Activated CD8-positive, alpha-beta memory T cell treated with anti-CD3 and anti-CD28 coated beads, Interleukin-2, amount 10 ng/mL, durations not matched to agents 7 days and 5 days (primary cell): ENCODE measurements at places on chromosomes 13 and 19. TPM values are rescaled to one million over a fixed set of nuclear protein-coding genes. Genes with fewer than 3 reads are reported as not detected.

- DNase-seq: no peak
- no peaks in the 10 kb centered on the region for H3K27me3 ChIP-seq
- H3K4me3 ChIP-seq: no peak overlapping the region
Observed at GRCh38 chr19:9808855-9809824, 9.7 kb downstream of the FBXL12 start.

- H3K4me3 ChIP-seq: no peak overlapping the region
- no peak for DNase-seq
- no peaks in the 10 kb centered on the region for H3K36me3 ChIP-seq
- no peaks in the 10 kb centered on the region for H3K4me1 ChIP-seq
Observed at GRCh38 chr13:20923272-20923671, 20.7 kb upstream of the XPO4 start.

- H3K4me1 ChIP-seq: peaks cover 12% of the 10 kb centered on the region
- H3K36me3 ChIP-seq: no peaks in the 10 kb centered on the region
- no peak overlapping the region for H3K4me3 ChIP-seq
- no peak for DNase-seq
Observed at GRCh38 chr19:43789029-43789428, 8.3 kb upstream of the KCNN4 start.

Gene TNFRSF19
- 0.12 TPM for total RNA-seq

Gene ZFR2
- total RNA-seq: 0.26 TPM

GRCh38 chr13:36840718-36841250, 21.8 kb downstream of the RFXAP start:
- no peak overlapping the region for H3K27ac ChIP-seq
- no peaks in the 10 kb centered on the region for H3K4me1 ChIP-seq
- H3K27me3 ChIP-seq: no peaks in the 10 kb centered on the region
- DNase-seq: no peak

GRCh38 chr13:106534639-106535551, 567 bp downstream of the EFNB2 start:
- peaks cover 14% of the 10 kb centered on the region for H3K4me1 ChIP-seq
- H3K27me3 ChIP-seq: peaks cover 44% of the 10 kb centered on the region
- H3K36me3 ChIP-seq: no peaks in the 10 kb centered on the region
- peak overlapping the region; percentile 60 for H3K4me3 ChIP-seq
- DNase-seq: no peak

DNA sequence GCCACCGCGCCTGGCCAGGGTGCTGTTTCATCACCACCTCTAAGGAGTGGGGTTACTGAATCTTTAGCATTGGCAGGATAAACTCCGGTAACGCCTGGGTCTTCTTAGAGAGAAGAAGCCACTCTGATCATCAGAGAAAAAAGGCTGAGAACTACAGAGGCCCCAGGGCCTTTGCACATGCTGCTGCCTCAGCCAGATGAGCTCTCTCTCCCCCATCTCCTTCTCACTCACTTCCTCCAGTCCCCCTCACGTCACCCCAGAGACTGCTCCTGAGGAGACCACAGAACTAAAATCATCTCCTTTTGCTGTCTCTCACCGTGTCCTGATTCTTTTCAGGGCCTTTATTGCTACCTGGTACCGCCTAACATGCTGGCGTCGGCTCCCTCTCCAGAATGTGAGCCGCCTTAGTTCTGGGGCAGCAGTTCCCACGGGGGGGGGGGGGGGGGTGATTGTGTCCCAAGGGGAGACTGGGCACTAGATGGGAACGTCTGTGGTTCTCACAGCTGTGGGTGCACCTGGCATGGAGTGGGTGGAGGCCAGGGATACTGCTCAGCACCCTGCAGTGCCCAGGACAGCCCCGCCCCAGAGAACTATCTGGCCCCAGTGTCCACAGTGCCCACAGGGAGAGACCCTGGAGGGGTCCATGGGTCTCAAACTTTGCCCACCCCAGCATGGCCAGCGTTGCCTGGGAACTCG, 5.1 kb upstream of the DIRAS1 start:
- H3K36me3 ChIP-seq: no peaks in the 10 kb centered on the region
- peaks cover 25% of the 10 kb centered on the region for H3K27me3 ChIP-seq
- peaks cover 2% of the 10 kb centered on the region for H3K4me1 ChIP-seq
- no peak overlapping the region for H3K27ac ChIP-seq
- no peak overlapping the region for H3K4me3 ChIP-seq
- DNase-seq: no peak

GRCh38 chr13:95100525-95101433, 200.5 kb downstream of the ABCC4 start:
- peaks cover 10% of the 10 kb centered on the region for H3K4me1 ChIP-seq
- DNase-seq: no peak
- no peaks in the 10 kb centered on the region for H3K27me3 ChIP-seq

DNA sequence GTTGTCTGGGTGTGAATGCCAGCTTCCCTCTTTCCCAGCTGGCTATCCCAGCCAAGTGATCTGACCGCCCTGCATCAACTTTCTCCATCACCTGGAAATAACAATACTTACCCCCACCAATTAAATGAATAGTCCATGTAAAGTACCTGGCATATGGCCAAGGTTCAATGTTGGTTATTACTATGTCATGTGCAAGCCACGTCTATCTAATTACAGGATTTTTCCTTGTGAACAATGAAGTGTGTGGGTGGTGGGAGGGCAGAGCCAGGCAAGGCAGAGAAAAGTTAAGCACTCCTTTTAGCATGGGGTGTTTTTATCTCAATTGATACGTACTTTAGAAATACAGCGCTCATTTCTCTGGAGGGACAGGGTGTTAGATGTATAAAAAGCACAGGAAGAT, 121.1 kb downstream of the NHLRC3 start:
- no peak for DNase-seq
- H3K27me3 ChIP-seq: peaks cover 45% of the 10 kb centered on the region
- H3K36me3 ChIP-seq: no peaks in the 10 kb centered on the region
- no peaks in the 10 kb centered on the region for H3K4me1 ChIP-seq
- no peak overlapping the region for H3K4me3 ChIP-seq

Gene SIGLEC12
- 0.98 TPM for total RNA-seq

Gene ODAD3
- total RNA-seq: 0.15 TPM

Gene ZNF132
- total RNA-seq: 5.4 TPM
